T-cell (primary cell): ENCODE measurements at places on chromosomes 11 and 22.

DNA sequence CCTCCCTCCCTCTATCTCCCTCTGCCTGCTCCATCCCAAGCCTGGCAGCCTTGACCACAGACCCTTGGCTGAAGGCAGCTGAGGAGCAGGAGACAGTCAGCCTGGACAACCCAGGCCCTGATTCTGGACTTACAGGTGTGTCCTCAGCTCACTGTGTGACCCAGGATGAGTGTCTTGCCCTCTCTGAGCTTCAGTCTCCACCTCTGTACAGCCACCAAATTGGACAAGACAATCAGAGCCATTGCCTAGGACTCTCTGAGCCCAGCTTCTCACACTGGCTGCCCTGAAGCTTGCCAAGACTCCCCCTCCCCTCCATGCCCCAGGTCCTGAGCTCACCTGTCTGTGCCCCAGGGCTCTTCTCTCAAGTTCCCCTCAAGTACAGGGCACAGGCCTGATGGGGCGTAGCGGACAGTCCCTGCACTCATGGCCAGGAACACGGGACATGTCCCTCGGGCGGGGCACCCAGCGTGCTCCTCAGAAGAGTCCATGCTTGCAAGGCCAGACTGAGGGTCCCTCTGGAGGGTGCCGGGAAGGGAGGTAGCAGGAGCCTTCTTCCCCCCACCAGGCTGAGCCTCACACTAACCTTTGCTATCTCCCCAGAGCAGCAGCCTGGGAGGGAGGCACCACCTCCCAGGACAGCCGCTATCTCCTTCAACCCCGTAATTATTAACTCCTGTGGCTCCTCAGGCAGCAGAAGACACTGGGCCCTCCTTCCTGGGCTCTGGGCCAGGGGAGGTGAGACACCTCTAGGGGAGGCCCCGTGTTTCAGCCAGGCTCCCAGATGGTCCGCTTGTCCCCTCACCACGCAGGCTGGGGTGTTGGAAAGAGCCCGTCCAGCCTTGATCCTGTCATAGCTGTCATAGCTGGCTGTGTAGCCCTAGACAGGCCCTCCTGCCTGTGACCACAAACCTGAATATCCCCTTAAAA, 2.6 kb upstream of the RAB3IL1 start:
- DNase-seq: no peak

- no peak for DNase-seq
Measured at GRCh38 chr22:41169157-41169556, 36.0 kb upstream of the L3MBTL2 start.

DNA sequence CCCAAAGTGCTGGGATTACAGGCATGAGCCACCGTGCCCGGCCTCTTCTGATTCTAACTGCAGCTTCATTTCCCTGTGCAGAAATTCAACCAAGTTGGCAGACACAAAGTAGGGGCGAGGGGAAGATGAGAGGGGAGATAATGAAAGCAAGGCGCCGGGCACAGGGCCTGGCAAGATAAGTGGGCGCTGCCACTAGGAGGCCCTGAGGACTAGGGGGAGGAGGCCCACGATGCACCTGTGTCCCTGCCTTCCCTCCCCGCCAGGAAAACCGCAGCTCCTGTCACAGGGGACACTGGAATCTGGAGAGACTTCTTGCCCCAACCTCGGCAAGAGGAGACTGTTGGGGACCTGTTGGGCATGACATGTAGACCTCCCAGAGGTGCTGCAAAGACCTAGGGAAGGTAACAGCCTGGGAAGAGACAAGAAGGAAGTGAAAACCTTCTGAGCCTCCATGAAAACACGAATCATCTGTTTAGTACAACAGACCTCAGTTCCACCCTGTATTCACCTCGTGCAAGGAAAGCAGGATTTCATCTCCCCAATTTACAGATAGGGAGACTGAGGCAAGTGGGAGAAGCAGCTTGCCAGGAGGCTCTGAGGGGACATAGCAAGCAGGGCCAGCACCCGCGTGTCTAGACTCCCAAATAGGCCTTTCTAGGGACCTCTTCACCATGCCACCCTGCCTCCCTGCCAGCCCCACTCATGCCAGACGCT, 3.1 kb upstream of the LGALS1 start:
- peak; percentile 24 for DNase-seq

- DNase-seq: no peak
Measured at GRCh38 chr22:29951791-29952413, 68.9 kb downstream of the MTMR3 start.

DNA sequence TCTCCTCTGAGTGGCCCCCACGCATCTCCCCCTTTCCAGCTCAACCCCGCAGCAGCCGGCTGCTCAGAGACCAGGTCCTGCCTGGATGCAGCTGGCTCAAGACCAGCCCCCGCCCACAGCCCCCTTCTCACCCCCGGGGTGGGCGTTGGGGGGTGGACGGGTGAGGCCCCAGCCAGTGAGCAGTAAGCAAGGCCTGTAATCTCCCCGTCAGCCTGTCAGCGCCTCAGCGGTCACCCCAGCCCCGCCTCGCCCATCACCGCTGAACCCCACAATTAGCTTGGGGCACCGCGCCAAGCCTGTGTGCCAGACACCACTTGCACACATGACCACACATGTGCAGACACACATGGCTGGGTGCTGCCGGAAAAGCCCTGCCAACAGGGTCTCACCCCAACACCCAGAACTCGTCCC, 5.9 kb downstream of the PLXNB2 start:
- no peak for DNase-seq

- no peak for DNase-seq
Measured at GRCh38 chr11:116162886-116163230, 609.9 kb downstream of the BUD13 start.

GRCh38 chr11:14413307-14414069, 54.5 kb upstream of the RRAS2 start:
- no peak for DNase-seq

DNA sequence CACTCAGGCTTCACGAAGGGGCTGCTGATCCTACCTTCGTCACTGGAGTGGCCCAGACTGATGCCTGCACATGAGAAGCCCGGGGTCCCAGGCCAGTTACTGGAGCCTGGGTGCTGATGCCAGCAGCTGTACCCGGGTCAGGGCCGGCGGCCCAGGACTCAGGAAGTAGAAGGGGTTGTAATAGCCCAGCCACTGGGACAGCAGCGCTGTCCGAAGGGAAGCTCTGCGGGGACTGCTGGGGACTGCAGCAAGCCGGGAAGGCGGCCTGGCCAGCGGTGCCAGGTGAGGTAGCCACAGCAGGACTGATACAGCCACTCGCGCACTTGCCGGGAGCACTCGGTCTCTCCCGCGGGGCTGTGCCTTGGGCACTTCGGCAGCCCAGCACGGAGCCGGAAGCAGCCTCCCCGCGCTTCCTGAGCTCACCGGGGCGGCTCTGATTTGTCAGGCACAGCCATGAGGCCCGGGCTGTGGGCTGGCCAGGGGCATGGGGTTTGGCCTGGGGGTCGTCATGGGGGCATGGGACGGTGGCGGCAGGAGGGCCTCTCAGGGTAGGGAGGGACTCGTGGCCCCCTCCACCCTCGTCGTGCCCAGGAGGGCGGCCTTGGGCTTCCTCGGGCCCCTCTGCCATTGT, 13.9 kb upstream of the OR8K1 start:
- no peak for DNase-seq

DNA sequence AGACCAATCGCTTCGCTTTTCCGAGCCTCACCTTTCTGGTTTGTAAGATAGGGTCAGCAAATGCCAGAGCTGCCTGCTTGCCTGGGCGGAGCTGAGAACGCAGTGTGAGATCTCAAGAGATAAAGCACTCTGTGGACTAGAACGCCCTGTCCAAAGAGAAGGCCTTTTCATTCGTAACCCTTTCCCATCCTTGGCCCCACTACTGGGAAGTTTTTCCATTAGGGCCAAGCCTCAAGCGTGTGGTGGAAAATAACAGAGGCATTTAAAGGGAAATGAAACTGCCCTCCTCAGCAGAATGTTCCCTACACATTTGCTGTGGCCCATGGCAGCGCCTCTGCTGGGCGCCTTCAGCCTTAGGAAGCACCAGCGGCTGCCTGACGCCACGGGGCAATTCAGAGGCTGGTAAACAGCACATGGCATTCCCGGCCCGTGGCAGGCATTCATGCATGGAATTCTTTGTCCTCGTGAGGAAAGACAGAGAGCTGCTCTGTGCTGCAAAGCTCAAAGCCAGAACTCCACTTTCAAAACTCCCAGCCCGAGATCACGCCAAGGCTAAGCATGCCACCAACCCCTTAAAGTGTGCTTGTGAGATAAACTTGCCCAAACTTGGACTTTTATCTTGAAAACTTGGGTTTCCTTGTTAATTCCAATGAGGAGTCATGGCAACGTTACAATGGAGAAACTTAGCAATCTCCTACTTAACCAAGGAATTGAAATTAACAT, 38.1 kb downstream of the AHNAK start:
- DNase-seq: no peak

- DNase-seq: no peak
Measured at GRCh38 chr11:21896216-21896615, 296.7 kb upstream of the ANO5 start.

- DNase-seq: no peak
Measured at GRCh38 chr11:48081151-48082010, 101.0 kb downstream of the PTPRJ start.

- no peak for DNase-seq
Measured at GRCh38 chr22:36413022-36413775, 25.4 kb upstream of the MYH9 start.

DNA sequence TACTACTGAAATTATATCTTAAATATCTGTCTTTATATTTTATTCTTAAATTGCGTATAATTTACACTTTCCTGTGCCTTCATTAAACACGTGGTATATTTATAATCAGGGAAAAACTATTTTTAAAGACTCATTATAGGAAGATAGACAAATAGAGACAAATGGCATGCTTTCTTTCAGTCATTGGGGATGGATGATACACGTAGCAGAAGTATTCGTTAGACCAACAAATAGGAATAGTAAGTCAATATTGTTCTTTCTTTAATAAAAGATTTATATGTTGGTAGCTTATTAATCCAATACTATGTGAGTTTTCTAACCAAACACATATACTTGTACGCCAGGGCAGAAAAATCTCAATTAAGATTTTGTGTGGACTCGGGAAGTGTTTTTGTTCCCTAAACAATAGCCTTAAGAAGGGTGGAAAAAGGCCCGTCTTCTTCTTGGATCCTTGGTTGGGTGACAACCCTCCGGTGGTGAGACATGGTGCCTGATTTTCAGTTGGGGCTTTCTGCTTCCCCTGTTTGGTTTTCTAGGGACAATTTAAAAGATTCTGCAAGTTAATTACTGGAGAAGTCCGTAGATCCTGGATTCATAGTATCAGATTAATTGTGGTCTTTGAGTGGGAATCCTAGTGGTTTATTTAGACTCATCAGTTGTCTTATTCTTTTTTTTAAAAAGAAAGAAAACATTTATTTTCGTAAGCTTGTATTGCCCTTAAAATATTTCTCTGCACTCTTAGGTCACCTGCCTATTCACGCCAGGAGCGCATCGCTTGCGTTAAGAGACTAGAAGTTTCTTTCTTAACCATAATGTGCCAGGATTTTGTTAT, 83.5 kb upstream of the WNT7B start:
- no peak for DNase-seq

- no peak for DNase-seq
Measured at GRCh38 chr22:39581303-39581702, 10.8 kb downstream of the CACNA1I start.

- no peak for DNase-seq
Measured at GRCh38 chr11:57460022-57460757, at the start of gene RTN4RL2. RTN4RL2 (plus strand) TSS chr11:57460528; CDS start chr11:57460866, 338 bp downstream.

DNA sequence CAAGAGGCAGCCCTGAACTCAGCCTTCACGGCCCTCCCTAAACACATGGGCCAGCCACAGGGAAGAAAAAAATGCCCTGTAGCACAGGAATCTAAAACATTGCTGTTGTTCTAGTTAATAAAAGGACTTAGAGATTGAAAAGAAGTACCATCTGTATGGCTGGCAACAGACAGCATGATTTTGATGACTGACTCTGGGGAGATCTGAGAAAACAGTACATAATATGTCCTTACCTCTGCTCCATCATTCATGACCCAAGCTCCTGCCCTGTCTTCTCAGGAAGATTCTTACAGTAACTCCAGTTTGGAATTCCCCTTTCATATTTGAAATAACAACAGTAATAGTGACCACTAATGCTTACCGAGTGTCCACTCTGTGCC, 244.2 kb downstream of the ETS1 start:
- DNase-seq: no peak

DNA sequence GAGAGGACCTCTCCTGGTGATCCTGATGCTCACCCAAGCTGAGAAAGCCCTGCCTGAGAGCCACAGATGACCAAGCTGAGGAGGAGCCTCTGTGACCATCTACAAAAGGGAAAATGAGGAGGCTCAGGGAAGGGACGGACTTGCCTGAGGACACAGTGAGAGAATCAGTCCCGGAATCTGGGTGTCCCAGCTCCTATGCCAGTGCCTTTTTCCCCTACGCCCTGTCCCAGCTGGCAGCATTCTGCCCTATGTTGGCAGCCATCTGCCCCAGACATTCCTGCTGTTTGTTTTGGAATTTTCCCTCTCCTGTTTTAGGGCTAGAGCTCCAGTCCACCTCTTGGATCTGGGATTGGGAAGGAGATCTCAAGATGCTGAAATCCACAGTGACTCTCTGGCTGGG, 54.6 kb downstream of the C11orf58 start:
- no peak for DNase-seq

GRCh38 chr11:85845124-85845631, 10.0 kb upstream of the CCDC83 start:
- DNase-seq: no peak

GRCh38 chr22:44338906-44339305, 26.2 kb upstream of the SHISAL1 start:
- no peak for DNase-seq

DNA sequence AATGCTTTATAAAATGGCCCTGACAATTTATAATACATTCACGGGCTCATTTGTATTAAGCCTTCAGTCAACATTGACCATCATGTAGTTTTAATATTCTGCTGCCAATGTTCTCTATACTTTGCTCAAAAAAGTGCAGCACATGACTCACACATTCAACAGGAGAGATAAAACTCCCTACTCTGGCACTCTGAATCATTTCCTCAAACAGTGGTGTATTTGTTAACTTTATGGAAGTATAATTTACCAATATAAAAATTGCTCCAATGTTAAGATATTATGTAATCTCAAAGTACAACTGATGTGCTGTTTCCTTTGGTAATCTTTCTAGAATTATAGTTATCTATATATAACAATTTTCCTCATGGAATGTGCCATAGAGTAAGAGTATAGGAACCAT, 39.9 kb downstream of the MAML2 start:
- DNase-seq: no peak

DNA sequence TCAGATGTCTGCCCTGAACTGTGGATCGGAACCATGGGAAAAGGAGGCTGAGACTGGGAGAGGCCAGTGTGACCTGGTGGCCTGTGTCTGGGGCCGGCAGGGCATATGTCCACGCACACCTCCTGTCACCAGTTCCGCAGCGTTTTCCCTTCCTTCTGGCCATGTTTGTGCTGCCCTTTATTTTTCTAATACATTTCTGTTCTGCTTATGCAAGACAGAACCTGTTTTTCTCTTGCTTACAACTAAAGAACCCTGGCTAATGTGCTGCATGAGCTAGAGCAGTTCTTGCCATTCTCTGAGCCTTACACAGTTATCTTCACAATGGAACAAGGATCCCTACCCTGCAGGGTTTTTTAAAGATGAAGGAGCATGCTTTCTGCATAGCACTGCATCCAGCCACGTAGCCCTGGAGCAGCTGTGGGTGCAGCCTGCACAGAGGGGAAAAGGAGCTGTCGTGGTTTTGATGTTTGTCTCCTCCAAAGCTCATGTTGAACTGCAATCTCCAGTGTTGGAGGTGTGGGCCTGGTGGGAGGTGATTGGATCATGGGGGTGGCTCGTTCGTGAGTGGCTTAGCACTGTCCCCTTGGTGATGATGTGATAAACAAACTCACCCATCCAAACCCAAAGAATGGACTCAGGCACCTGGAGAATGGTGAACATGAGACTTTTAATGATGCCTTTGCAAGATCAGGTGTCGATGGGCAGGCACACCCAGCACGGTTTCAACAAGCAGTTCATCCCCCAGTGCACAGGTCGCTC, 84.8 kb upstream of the SHANK2 start:
- no peak for DNase-seq
